ENCODE measurements at places on chromosomes 4 and X. TPM values are rescaled to one million over a fixed set of nuclear protein-coding genes. Genes with fewer than 3 reads are reported as not detected.

The ACE2 gene
- total RNA-seq, result not detected

The SGMS2 gene
- 95.0 TPM for total RNA-seq

The CT45A2 gene
- not detected for total RNA-seq

The PIN4 gene
- 13.1 TPM for total RNA-seq

The AFF2 gene
- 0.26 TPM for total RNA-seq

The RPL9 gene
- total RNA-seq, result 3,557 TPM

The TCEANC gene
- 2.0 TPM for total RNA-seq

The ATOH1 gene
- not detected for total RNA-seq

The KDR gene
- under 0.01 TPM for total RNA-seq

The CCDC110 gene
- total RNA-seq, result under 0.01 TPM

The PPP4R3C gene
- not detected for total RNA-seq

The PDK3 gene
- 5.3 TPM for total RNA-seq

GRCh38 chr4:186757696-186758355, 34.2 kb upstream of the FAT1 start:
- no peak for DNase-seq

GRCh38 chr4:851701-852430, 25.9 kb upstream of the CPLX1 start:
- DNase-seq, result no peak

DNA sequence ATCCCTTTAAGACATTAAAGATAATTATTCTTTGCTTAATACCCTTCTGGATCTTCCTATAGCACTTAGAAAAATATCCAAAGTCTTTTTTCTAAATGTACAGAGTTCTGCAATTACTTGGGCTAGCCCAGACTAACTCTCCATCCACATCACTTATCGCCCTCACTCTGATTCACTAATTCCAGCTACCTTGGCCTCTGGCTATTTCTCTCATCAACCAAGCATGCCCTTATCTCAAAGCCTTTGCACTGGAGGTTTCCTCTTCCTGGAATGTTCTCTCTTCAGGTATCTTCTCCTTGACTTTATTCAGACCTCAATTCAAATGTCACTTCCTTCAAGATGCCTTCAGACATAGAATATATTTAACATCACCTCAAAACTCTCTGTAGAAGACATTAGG, 345.1 kb upstream of the SMIM31 start:
- DNase-seq, result peak; percentile 86

- DNase-seq, result no peak
Observed at GRCh38 chrX:77293331-77293995, 153.7 kb upstream of the FGF16 start.

DNA sequence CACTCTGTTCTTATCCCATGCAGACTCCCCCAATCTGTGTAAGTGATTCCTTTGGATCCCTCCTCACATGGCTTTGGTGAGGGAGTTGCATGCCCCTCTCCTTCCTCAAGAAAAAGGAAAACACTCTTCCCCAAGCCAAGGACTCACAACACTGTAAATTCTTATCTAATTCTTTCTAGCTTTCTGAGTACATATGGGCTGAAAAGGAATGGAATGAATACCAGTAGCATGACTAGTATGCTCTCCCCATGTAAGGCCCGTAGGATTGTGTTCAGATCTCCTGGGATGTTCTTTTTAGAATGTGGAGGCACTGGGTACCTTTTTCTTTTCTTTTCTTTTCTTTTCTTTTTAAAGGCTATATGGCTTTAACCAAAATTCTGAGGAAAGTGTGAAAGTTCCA, 17.0 kb upstream of the MAGED1 start:
- no peak for DNase-seq

DNA sequence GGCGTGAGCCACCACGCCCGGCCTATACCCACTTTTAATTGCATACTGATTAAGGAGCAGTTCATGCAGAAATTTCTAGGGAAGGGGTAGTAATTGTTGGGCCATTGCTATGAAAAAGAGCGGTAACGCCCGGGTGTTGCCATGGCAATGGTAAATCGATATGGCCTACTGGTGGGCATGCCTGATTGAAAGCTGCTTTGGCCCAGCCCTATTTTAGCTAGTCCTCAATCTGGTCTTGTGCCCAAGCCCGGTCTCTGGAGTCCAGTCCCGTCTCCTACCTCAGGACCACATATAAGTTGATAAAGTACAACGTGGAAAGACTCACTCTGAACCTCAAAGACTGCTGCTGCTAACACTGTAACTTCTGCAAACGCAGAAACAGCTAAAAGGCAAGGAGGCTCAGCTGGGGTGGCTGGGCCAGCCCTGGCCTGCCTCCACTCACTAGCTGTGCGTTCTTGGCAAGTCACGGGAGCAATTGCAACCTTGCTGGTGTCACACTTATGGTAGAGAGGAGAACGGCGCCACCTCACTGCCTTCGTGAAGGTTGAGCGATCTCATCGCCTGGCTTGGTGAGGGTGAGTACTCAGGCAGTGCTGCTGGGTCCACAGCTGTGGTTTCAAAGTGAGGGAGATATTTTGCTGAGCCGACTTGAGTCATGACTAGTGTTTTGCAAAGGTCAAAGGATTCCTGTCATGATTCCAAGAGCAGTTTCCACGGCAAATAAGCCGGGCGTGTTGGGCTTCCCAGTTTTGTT, 57.0 kb upstream of the GRPEL1 start:
- peak; percentile 75 for DNase-seq

- peak; percentile 92 for DNase-seq
Observed at GRCh38 chr4:48017108-48017571, 568 bp downstream of the NIPAL1 start.

- DNase-seq, result peak; percentile 2
Observed at GRCh38 chrX:128975745-128976144, 547.5 kb downstream of the SMARCA1 start.

GRCh38 chr4:167775375-167775774, 317.0 kb upstream of the ANXA10 start:
- peak; percentile 62 for DNase-seq

- no peak for DNase-seq
Observed at GRCh38 chr4:174495626-174496025, 26.7 kb downstream of the HPGD start.

GRCh38 chr4:106986486-106986885, 49.6 kb downstream of the DKK2 start:
- DNase-seq, result peak; percentile 43

Data from bronchial epithelial cell (primary cell).